ENCODE measurements at places on chromosomes 16 and 17.

GRCh38 chr17:78230252-78230962 is 1.0 kb upstream of the TMEM235 start:
- no peak for DNase-seq

- no peak for DNase-seq
Observed at GRCh38 chr16:87918338-87918737, 18.0 kb downstream of the CA5A start.

DNA sequence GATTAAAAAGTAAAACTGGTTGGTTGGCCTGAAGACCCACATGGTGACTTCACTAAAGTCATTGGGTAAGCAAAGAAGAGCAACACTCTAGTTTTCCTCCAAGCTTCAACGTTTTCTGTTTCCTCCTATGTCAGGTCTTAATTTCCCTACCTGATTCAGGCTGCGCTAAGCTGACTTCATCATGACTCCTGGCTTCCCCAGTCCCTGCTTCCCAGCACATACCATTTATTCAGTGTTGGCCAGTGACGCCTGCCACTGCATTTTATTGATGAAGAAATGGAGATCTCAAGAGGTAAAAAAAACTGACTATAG is 645.3 kb downstream of the WWOX start:
- DNase-seq = no peak

DNA sequence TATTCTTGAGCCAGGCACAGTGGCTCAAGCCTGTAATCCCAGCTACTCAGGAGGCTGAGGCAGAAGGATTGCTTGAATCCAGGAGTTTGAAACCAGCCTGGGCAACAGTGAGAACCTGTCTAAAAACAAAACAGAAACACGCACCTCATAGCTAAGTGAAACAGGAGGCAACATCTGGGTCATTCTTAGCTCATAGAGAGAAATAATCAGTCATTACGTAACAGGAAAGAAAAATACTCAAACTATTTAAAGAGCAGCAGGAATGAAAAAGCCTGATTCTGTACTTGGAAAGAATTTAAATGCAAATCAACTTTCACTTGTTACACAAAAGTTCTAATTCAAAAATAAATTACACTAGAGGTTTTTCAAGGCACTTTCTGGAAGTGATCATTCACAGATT is 17.2 kb downstream of the CHCT1 start:
- no peak for DNase-seq

DNA sequence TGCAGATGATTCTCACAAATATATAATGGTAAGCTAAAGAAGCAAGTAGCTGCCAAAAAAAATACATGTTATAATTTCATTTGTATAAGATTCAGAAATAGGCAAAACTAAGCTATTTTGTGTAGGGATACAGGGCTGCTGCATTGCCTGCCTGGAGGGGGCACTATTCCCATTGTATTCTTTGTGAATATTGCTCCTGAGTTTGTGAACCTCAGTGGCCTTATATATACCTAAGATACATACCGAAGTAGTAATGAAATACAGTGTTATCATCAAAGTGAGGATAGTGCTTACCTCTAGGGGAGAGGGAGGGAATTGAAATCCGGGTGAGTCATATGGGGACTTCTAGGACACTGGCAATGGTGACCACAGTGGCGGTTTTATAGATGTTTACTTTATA is 53.5 kb downstream of the C17orf58 start:
- no peak for DNase-seq

DNA sequence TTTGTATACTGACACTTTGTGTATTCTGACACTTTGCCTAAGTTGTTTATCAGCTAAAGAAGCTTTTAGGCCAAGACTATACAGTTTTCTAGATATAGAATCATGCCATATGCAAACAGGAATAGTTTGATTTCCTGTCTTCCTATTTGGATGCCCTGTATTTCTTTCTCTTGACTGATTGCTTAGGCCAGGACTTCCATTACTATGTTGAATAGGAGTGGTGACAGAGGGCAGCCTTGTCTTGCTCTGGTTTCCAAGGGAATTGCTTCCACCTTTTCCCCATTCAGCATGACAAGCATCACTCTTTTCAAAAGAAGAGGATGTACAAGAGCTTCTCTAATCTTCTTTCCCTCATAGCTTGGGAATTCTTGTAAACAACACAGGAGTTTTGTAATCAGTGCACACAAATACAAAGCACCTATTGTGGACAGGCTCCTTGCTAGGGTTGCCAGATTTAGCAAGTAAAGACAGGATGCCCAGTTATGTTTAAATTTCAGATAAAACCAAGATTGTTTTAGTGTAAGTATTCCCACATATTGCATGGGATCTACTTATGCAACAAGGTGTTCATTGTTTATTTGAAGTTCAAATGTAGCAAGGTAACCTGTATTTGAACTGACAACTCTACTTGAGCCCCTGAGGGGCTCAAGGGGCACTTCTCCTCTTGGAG is 233.5 kb downstream of the SLC39A11 start:
- DNase-seq = no peak

DNA sequence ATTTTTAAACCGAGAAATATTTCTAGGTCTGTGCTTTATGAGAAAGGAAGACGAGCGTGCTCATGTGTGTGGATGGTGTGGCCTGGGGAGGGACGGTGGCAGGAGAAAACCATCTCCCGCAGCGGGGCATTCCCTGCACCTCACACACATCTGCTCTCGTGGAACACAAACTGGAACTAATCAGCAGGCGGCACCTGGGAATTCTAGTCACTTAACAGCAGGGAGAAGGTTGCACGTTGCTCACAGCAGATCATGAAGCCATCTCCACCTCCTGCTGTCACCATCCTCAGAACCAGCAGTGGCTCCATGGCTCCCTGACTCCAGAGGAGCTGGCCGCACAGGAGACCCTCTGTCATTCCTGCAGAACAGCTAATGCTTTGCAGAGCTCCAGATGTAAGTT is 35.2 kb downstream of the ADCY9 start:
- DNase-seq = no peak

- DNase-seq = no peak
Observed at GRCh38 chr17:47257651-47258339, 4.2 kb downstream of the ITGB3 start.

GRCh38 chr16:19698480-19699465 is 19.3 kb downstream of the KNOP1 start:
- DNase-seq = no peak

GRCh38 chr16:5478036-5478435 is 380.4 kb upstream of the EEF2KMT start:
- no peak for DNase-seq

GRCh38 chr17:77748436-77748835 is 210.1 kb upstream of the TNRC6C start:
- no peak for DNase-seq

GRCh38 chr17:17506181-17506741 is 10.1 kb upstream of the RASD1 start:
- DNase-seq = no peak

DNA sequence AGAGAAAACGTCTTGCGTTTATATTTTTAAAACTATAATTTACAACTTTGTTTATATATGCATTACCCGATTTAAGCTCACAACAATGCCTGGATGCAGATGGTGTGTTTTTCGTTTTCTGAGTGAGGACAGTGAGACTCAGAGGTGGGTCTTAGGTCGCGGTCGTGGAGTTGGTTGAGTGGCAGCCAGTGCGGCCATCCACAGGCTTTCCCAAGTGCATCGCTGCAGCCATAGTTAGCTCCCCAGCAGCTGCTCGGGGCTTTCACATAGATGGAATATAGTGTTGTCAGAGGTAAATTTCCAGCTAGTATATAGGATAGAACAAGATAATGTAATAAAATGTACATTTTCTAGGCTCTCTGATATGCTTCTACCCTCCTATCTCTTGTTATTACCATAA is 417.8 kb downstream of the CDH13 start:
- DNase-seq = no peak

DNA sequence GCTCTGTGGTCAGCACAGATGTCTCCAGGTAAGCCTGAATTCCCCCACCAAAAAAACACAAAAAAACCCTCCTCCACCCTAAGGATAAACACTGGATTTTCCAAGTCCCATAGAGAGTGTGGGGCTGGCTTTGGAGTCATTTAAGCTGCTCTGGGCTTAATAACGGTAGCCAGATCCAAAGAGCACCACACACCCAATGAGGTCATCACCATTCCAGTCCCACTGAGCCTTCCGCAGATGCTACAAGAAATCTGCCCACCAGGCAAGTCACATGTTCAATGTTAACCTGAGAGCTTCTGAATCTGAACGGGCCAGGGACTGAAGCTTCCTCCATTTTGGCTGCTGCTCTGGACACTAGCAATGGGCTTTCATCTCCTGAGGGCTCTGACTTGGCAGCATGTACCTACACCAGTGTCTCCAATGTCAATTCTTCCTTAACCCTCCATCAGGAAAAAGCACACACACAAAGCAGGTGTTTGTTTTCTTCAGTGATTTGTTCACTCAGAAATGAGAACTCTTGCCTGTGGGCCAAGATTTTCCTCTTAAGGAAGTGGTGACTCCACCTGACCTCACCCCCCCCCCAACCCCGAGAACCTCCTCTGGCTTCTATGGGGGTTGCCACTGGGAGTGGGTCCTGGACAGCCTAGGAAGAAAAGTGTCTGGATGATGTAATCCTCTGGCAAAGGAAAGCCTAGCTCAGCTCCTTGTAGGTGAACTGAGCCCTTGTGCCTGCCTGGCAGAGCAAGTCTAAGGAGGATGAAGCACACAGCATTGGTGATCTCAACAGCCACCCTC is 220.1 kb downstream of the FOXL1 start:
- no peak for DNase-seq

GRCh38 chr17:17391668-17392370 is 85.0 kb upstream of the MED9 start:
- DNase-seq = peak; percentile 70

GRCh38 chr16:73036074-73036826 is 11.7 kb downstream of the ZFHX3 start:
- no peak for DNase-seq

- no peak for DNase-seq
Observed at GRCh38 chr17:66807182-66807581, 27.7 kb upstream of the CACNG5 start.

GRCh38 chr17:62706598-62707424 is 79.3 kb downstream of the MRC2 start:
- no peak for DNase-seq

DNA sequence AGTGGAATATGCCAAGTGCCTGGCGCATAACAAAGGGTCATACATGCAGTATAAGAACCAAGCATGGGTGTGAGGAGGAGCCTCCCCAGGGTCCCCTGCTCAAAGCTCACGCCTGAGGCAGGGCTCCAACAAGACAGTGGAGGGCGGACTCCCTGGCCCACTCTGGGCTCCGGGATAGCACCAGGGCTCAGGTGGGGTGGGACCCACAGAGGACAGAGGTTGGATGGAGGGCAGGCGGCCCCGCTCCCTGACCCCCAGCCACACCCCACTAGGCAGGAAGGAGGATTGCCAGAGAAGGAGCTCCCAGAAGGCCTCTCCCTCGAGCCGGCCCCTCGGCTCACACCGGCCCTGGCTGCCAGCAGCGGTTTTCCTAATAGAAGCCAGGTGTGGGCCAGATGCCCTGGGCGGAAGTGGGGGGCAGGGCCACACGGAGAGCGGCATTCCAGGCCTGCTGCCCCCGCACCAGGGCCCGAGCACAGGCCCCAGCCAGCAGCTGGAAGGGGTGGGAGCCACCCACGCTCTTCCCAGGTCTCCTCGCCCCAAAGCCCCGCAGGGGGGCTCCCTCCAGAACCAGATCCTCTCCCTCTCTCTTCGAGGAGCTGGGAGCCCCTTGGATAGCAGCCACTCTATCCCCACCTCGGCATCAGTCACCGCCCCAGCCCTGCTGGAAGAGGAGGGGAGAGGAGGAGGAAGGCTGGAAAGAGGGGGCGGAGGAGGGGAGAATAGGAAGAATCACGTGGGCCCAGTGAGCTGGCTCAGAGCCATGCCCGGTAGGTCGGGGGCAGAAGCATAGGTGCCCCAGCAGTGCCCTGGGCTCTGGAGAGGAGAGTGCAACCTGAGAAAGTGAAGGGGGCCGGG is 21.0 kb downstream of the VASN start:
- DNase-seq = no peak

GRCh38 chr17:77881545-77881944 is 77.0 kb upstream of the TNRC6C start:
- DNase-seq = peak; percentile 59

DNA sequence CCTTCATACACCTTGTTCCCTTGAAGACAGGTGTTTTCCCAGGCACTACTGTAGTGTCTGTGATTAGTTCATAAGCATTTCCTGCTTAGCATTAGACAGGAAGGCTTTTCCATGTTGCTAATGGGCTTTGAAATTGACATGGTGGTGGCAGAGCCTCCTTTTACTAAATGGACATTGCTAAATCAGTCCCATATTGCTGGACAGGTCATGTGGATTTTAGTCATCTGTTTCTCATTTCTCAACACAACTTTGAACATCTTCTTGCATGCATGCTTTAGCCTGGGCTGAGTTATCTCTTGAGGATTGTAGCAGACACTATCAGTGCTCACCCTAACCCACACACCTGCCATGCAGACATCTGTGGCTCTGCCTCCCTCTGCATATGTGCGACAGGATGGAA is 13.7 kb upstream of the BCO1 start:
- DNase-seq = no peak

Measured in stimulated activated CD4-positive, alpha-beta T cell treated with anti-CD3 and anti-CD28 coated beads, Interleukin-4, amount 100 ng/mL, for 24 hours (primary cell).